ENCODE measurements at places on chromosomes 7 and 10.

GRCh38 chr10:29041616-29042015, 247.3 kb upstream of the LYZL1 start:
- no peak for DNase-seq

- DNase-seq, result no peak
These were observed 155.3 kb upstream of the ZMIZ1 start for GRCh38 chr10:78913219-78914059.

DNA sequence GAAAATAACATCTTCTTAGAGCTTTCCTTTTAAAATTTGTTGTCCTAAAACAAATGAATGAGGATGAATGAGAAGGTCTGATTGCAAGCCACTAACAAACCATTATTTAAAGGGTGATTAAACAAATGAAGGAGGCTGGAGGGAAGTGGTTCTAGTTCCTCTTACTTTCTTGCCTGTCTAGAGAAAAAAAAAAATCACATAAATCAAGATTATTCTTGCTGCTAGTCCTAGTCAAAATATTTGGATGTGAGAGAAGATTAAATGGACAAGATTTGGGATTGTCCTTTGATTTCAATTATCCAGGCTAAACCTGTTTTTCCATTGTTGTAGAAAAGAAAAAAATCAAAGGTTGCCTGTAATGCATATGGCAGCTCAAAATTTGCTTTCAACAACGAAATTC, 3.3 kb downstream of the SKAP2 start:
- no peak for DNase-seq

GRCh38 chr10:99532687-99533495, at the start of gene NKX2-3:
TSS of gene NKX2-3 (plus strand) at chr10:99532942. CDS start at chr10:99533132, 190 bp downstream.
- no peak for DNase-seq

DNA sequence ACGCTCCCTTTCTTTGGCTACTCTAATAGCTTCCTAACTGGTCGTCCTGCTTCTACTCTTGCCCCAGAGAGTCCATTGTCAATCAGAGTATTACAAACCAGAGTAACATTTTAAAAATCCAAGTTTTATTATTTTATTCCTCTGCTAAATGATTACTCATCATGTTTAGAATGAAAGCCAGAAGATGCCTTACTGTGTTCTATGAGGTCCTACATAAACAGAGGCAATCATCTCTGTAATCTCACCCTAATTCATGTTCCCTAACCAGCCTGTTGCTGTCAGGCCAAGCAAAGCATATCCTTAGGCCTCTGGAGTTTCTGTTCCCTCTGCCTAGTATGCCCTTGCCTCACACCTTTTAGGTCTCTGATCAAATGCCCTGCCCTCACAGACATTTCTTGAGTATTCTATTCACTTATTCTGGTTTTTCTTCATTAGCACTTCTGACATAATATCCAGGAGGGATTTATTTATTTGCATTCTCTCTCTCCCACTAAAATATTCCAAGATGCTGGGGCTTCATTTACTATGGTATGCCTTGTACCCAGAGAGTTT, 497.5 kb downstream of the PHTF2 start:
- no peak for DNase-seq

Measured in ACHN (cell line).